ENCODE measurements at places on chromosomes 6 and 20.

GRCh38 chr6:49118478-49118877, 344.6 kb downstream of the MMUT start:
- no peak for DNase-seq

DNA sequence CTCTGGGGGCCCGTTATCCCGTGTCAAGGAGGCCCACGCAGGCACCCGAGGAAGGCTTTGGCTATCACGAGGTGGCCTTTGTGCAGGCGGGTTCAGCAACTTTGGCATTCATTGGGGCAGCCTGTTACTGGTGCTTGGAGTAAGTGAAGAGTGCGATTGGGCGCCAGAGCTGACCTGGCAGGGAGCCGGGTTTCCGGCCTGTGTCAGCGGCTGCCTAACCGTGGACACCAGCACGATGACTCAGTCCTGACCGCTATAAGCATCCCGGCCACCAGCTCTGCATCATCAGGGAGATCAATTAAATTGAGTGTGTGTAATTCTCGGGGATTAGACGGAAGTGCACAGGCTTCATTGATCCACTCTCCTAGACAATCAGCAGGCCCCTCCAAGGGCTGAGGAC, 45.9 kb downstream of the CDH4 start:
- no peak for DNase-seq

DNA sequence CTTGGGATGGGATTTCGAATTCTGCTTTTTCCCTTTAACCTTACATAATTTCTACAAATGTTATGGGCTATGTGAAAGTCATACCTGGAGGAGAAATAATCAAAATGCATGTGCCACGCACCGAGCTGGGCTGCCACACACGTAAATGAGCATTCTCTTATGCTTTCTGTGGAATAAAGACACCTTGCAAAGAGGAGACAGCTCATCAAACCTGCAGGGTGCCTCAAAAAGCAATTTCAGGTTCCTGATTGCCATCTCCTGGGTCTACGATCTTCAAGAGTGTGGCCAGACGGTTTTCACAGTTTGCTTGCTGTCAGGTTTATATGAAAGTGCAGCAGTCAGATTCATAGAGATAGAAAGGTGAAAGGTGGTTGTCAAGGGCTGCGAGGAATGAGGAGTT, 36.6 kb downstream of the DUSP22 start:
- no peak for DNase-seq

DNA sequence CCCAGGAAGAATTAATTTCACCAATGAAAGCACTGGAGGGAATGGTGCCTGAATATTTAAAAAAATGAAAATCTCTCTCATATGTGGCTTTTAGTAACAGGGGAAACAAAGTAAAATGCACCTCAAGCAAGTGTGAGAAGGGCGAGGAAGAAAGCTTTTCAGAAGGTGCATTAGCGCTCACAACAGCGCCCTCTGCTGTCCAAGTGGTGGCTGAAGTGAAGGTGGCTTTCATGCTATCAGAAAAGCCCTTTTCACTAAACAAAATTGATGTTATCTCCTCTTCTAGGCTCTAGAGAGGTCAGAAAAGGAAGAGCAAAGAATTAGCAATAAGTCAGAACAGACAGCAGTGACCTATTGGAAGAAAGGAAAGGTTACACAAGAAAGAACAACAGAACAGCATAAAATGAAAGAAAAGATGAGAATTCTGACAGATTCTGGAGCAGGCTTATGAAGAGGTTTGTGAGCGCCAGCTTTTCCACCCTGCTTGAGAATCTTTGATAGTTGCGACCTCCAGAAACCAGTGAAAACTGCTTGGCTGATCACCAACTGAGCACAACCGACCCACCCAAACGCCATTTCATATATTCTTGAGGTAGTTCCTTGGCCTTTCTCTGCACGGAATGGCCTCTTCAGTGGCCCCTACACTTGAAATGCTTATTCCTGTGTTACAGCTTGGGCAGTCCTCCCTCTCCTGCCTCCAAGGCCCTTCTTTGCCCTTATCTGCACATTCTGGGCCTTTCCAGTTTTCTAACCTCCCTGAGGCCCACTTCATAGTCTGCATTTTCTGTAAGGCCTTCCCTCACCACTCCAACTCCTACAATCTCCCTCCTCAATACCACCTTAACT, 45.3 kb downstream of the SMLR1 start:
- peak; percentile 23 for DNase-seq

DNA sequence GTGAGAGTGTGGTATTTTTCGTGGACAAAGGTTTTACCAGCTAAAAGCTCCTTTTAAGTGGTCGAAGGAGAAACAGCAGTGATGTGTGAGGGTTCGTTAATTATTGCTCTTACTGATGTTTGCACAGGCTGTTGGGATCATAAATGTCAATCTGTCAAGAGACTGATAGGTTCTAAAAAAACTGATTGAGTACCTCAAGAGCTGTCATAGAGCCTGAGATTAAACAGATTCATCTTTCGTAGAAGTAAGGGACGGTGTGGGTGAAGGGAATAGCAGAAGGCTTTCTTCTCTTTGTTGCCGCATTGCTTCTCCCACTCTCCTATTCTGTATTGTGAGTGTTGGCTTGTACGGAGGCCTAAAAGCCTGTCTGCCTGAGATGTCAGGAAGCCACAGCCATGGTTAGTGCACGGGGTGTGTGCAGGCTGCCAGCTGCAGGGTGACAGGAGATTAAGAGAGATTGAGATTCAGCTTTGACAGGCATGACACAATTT, 291.0 kb downstream of the ZFAND3 start:
- DNase-seq: no peak

DNA sequence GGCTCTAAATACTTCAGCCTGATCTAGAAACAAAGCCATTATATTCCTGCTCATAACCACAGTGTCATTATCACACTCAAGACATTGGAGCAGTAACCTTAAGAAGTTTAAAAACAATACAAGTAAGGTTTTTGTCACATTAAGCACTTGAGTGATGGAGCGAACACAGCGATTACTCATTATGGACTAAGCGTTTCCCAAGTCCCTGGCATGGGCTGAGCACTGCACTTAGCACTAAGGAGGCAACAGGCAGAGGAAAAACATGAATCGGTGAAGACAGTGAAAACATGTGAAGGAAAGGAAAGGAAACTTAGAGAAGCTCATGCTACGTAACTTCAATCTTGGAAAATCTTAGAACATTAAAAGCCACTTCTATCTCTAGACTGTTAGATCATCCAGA, 108.7 kb downstream of the SLC24A3 start:
- DNase-seq: no peak

DNA sequence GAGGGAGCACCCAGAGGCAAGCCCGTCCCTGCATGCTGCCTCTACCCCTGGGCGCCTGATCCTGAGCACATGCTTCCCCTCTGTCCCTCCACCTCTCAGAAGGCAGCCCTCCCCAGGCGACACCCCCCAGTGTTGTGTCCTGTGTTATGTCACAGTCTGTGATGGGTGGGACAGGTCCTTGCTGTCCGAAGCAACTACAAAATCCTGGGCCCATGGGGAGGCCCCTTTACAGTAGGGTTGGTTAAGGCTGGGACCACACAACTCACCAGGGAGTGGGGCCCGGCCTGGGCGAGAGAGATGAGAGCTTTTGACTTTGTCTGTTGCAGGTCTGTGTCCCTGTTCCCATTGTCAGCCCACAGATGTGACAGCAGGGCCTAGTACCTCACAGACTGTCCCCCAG, 78.0 kb downstream of the DHX35 start:
- DNase-seq: no peak

DNA sequence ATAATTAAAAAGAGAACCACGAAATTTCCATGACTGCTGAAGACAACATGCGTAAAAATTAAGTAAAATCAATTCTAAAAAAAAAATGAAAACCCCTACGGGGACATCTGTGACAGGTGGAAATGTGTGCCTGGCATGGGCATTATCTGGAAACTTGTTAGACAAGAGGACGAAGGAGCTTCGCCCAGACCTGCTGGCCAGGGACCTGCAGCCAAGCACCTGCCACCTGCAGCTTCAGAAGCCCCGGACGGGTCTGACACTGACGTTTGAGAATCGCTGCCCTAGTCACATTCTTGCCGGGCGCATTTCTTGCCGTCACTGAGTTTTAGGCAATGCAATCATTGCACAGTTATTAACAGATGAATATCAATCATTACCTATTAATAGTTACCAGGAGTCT, 140.3 kb downstream of the SMOC2 start:
- no peak for DNase-seq

GRCh38 chr6:121285041-121285440, 49.2 kb downstream of the TBC1D32 start:
- no peak for DNase-seq

DNA sequence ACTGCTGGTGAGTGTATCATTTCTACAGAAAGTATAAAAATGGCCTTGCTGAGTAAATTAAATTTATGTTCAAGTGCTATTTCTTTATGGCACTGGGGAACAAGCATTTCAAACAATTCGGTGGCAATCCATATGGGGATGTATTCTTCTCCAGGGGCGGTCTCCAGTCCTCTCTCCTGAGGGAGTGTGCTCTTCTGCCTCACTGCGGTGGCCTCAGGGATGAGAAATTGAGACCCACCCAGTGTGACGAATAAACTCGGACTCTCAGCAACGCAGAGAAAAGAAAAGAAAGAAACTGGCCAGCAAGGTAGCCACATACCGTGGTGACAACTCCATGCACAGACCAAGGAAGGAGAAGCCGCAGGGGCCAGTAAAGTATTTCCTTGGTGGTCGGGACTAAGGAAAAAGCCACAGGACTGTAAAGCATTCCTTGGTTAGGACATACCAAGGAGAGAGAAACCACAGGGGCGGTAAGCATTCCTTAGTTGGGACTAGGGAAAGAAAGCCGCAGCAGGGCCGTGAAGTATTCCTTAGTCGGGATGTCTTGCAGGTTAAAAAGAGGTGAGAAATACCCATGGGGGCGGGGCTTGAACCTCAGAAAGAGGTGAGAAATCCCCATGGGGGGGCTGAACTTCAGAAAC, 13.6 kb upstream of the GOPC start:
- no peak for DNase-seq

GRCh38 chr6:27679964-27680694, 207.2 kb upstream of the ZNF184 start:
- DNase-seq: no peak

GRCh38 chr6:98352348-98352747, 482.0 kb upstream of the POU3F2 start:
- no peak for DNase-seq

DNA sequence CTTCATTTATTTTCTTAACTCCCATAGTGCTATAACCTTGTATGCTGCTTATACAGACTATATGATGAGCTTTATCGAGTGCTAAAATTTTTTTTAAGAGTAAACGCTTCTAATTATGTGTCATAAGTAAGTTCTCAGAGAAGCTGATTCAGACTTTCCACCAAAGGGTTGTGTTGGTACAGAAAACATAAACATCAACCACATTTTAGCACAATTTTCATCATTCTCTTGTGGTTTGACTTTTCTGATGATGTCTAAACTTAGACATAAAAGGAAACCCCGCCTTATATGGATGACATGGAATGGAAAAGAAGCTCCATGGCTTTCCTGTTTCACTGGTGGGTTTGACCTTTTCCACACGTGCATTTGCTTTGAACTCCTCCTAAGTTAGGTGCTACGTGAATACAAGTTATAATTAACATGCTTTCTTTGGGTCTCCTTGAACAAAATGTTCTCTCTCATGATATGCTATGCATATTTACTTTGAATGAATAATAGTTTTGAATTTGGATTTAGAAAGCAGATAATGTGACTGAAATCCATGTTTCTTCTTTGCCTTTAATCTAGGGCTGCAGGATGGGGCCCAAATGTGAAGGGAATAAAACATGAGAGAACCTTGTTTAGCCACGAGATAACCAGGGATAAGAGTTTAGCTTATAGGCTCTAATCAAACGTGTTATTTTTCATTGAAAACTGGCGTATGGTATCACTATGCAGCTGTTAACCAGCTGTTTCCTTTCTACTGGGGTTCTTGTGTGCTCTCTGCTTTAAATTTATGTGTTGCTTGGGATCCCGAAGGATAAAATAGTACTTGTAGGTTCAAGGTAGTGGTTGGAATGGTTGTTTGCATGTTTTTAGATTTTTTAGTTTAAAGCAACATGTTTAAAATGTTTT, 127.1 kb upstream of the AHI1 start:
- DNase-seq: no peak

- DNase-seq: peak; percentile 27
Observed at GRCh38 chr6:131281471-131282270, 146.4 kb downstream of the AKAP7 start.

GRCh38 chr20:61733891-61734732, 331.6 kb downstream of the TAF4 start:
- no peak for DNase-seq

DNA sequence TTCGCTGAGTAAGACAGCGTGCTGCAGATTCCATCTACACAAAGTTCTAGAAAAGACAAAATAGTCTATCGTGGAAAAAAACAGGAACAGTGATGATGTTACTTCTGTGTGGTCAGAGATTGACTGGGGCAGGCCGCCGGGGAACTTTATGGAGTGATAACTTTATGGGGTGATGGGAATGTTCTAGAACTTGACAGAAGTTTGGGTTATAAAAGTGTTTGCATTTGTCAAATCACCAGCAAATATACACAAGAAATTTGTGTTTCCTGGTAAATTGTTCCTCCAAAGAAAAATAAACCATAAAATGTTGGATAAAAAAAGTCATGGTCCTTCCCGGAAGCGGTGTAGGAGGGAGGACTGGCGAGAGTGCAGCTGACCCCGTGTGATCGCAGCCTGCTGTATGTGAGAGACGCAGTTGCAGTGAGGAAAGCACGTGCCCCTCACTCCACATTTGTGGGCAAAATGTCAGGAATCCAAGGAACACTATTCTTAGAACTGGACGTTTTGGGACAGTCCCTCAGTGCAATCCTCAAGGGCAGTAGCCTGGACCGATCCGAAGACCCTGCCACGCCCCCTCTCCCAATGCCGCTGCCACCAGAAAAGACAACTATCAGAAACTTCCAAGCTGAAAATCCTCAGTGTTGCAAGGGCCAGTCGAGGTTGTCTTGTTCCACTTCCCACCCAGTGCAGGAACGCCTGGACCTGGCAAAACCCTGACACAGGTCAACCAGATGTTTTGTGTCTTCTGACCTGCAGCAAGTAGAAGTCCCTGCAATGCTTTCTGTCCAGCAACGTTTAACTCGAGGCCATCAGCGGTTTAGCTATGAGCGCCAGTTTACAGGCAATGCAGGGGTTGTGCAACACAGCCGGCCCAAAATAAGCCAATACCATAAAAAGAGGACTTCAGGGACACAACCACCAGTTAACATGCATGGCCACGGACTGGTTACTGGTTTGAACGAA, 80.5 kb upstream of the QKI start:
- DNase-seq: no peak

DNA sequence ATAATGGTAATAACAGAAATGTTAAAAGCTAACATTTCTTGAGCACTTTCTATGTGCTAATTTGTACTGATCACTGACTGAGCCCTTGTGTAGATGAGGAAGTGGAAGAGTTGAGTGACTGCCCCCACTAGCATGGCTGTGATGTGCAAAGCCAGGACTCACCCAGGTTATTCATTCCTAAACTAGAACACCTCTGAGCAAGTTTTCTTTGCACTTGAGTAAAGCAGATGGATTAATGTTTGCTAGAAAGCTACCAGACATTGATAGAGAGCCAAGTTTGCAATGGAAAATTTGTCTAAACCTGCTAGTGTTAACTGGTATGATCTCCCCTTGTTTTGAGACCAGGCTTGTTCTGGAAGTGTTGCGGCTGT, 467.4 kb upstream of the PLCB4 start:
- DNase-seq: no peak

All from GDM1 (cell line).